ENCODE measurements at places on chromosomes 2 and 18. TPM values are rescaled to one million over a fixed set of nuclear protein-coding genes. Genes with fewer than 3 reads are reported as not detected.

DNA sequence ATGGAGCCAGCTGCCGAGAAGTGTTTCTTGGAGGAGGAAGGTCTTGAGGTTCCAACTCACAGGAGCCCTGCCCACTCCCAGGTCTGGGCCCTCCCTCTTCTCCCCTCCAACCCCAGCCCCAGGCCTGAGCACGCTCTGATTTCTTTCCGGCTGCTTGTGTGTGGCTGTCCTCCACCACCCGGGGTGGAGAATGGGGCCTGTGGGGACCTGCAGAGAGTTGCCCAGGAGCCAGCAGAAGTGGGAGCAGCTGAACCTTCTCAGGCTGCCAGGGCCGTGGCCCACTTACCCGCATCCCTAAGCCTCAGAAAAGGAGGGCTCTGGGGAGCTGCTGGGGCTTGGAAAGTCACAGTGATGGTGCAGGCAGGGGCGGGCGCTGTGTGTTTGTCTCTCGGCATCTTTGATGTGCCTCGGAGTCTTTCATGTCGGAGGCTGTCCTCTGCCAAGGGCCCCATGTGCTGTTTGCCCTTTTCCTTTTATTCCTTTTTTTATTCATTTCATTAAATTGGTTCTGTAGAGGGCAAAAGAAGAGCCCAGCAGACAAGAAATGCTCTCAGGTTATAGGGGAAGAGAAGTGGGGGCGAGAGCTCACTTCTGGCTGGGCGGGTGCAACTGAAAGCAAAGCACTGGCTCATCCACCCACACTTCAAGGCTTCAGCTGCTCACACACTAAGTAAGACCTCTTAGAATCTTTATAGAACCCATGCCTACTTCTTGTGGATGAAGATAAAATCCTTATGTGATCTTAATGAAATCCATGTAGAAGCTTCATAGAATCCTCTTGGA, 52.5 kb downstream of the SDC1 start:
- H3K4me1 ChIP-seq = no peaks in the 10 kb centered on the region
- no peaks in the 10 kb centered on the region for H3K36me3 ChIP-seq
- H3K27me3 ChIP-seq = no peaks in the 10 kb centered on the region

- no peaks in the 10 kb centered on the region for H3K4me1 ChIP-seq
- no peak overlapping the region for H3K4me3 ChIP-seq
- no peak for DNase-seq
- H3K27me3 ChIP-seq = no peaks in the 10 kb centered on the region
Measured at GRCh38 chr2:145851730-145852129, 1331.8 kb upstream of the ZEB2 start.

DNA sequence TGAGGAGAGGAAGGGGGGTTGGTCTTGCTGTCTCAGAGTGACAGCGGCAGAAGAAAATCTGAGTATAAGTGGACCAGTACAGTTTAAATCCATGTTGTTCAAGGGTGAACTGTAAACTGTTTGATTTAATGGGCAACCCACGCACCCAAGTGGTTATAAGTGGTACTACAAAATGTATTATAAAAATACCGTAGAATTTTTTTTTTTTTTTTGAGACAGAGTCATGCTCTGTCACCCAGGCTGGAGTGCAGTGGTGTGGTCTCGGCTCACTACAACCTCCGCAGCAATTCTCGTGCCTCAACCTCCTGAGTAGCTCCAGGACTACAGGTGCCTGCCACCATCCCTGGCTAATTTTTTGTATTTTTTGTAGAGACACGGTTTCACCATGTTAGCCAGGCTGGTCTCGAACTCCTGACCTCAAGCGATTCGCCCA, 2.1 kb upstream of the CHCHD5 start:
- peaks cover 7% of the 10 kb centered on the region for H3K36me3 ChIP-seq
- no peak for DNase-seq
- H3K27ac ChIP-seq = no peak overlapping the region
- H3K27me3 ChIP-seq = no peaks in the 10 kb centered on the region

DNA sequence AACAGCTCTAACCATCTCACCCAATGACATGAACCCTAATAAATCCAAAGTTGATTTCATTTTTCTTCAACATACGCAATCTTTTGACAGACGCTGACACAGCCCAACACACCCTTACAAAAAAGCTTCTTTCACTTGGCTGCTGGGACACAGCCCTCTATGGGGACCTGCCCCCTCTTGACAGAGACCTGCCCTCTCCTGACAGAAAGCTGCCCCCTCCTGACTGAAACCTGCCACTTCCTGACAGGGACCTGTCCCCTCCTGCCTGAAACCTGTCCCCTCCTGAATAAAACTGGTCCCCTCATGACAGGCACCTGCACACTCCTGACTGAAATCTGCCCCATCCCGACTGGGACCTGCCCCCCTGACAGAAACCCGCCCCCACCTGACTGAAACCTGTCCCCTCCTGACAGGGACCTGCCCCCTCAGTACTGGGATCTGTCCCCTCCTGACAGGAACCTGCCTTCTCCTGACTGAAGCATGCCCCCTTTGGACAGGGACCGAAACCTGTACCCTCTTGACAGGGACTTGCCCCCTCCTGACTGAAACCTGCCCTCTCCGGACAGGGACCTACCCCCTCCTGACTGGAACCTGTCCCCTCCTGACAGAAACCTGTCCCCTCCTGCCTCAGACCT, 87.9 kb downstream of the PXDN start:
- H3K4me1 ChIP-seq = peaks cover 6% of the 10 kb centered on the region
- no peaks in the 10 kb centered on the region for H3K36me3 ChIP-seq
- no peak overlapping the region for H3K4me3 ChIP-seq
- no peak overlapping the region for H3K27ac ChIP-seq
- no peaks in the 10 kb centered on the region for H3K27me3 ChIP-seq

GRCh38 chr2:63866009-63866709, 24.5 kb downstream of the UGP2 start:
- no peak for DNase-seq
- peaks cover 3% of the 10 kb centered on the region for H3K4me1 ChIP-seq
- no peaks in the 10 kb centered on the region for H3K27me3 ChIP-seq
- no peaks in the 10 kb centered on the region for H3K36me3 ChIP-seq
- H3K4me3 ChIP-seq = no peak overlapping the region
- H3K27ac ChIP-seq = no peak overlapping the region

DNA sequence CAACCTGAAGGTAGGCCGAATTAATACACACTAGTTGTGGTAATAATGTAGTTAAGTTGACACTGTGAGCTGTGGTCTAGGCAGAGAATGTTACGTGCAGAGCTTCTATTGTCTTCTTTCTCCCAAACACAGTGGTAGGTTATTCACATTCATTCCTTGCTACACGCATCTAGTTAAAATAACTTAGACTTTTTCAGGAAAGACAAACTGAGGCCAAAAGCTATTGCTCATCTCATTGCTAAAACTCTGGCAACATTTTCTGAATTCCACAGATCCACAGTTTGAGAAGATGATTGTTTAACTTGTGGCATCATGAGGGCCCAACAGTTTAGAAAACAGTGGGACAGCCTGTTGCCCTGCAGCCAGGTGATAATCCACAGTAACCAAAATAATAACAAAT, 850.4 kb upstream of the FSHR start:
- DNase-seq = no peak
- H3K27ac ChIP-seq = no peak overlapping the region
- H3K4me3 ChIP-seq = no peak overlapping the region
- H3K36me3 ChIP-seq = no peaks in the 10 kb centered on the region
- H3K27me3 ChIP-seq = no peaks in the 10 kb centered on the region

- H3K4me1 ChIP-seq = peaks cover 31% of the 10 kb centered on the region
- no peak overlapping the region for H3K27ac ChIP-seq
- DNase-seq = no peak
- no peak overlapping the region for H3K4me3 ChIP-seq
- no peaks in the 10 kb centered on the region for H3K36me3 ChIP-seq
Measured at GRCh38 chr2:26610504-26611335, 30.4 kb downstream of the CIB4 start.

DNA sequence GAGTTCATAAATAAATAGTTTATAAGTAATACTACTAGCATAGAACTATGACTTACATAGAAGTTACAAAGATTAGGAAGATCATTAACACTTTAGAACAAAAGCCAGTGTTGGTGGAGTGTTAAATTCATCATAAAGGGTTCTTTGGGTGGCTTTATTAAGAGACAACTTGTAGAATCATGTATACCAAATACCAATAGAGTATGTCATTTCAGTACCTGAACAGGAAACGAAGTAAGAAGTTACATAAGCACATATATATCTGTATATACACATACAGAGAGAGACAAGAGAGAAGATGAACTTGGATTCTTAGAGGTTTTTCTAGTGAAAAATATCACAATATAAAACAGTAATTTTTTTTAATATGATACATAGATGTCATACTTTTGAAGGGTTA, 82.5 kb upstream of the OTX1 start:
- no peak overlapping the region for H3K4me3 ChIP-seq
- H3K27ac ChIP-seq = no peak overlapping the region
- DNase-seq = no peak
- no peaks in the 10 kb centered on the region for H3K27me3 ChIP-seq

- no peaks in the 10 kb centered on the region for H3K27me3 ChIP-seq
- H3K4me3 ChIP-seq = no peak overlapping the region
- no peaks in the 10 kb centered on the region for H3K4me1 ChIP-seq
- no peak for DNase-seq
Measured at GRCh38 chr2:176278927-176279326, 9.7 kb downstream of the MTX2 start.

DNA sequence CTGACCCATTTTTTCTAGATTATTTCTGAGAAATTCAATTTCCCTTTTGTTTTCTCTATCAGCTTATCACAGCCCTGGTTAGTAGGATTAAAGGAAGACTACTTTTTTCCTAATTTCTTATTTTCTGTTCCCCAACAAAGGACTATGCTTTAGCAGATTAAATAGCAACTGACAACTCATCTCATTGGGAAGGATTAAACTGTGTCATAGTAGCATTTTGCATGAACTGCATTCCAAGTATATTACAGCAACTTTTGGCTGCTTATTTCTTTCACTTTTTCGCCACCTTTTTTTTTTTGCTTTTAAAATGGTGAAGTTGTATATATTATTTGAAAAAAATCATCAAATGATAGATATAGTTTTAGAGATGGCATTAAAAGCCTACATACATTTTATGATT, 570.3 kb downstream of the FBXO15 start:
- no peaks in the 10 kb centered on the region for H3K27me3 ChIP-seq
- H3K4me3 ChIP-seq = no peak overlapping the region
- H3K4me1 ChIP-seq = no peaks in the 10 kb centered on the region
- no peak overlapping the region for H3K27ac ChIP-seq
- DNase-seq = no peak

GRCh38 chr18:61199171-61199848, 133.9 kb upstream of the CDH20 start:
- no peaks in the 10 kb centered on the region for H3K27me3 ChIP-seq
- no peaks in the 10 kb centered on the region for H3K4me1 ChIP-seq

GRCh38 chr18:5998907-5999306, 103.6 kb upstream of the TMEM200C start:
- H3K27me3 ChIP-seq = no peaks in the 10 kb centered on the region
- H3K27ac ChIP-seq = no peak overlapping the region
- no peaks in the 10 kb centered on the region for H3K4me1 ChIP-seq
- H3K4me3 ChIP-seq = no peak overlapping the region

GRCh38 chr2:71457123-71457915, 4.0 kb downstream of the DYSF start:
- H3K4me3 ChIP-seq = no peak overlapping the region
- H3K36me3 ChIP-seq = no peaks in the 10 kb centered on the region
- no peak overlapping the region for H3K27ac ChIP-seq
- DNase-seq = no peak
- peaks cover 28% of the 10 kb centered on the region for H3K27me3 ChIP-seq

- H3K27ac ChIP-seq = no peak overlapping the region
- H3K4me1 ChIP-seq = peaks cover 4% of the 10 kb centered on the region
- no peak for DNase-seq
Measured at GRCh38 chr2:189601043-189601442, 20.5 kb upstream of the SLC40A1 start.

DNA sequence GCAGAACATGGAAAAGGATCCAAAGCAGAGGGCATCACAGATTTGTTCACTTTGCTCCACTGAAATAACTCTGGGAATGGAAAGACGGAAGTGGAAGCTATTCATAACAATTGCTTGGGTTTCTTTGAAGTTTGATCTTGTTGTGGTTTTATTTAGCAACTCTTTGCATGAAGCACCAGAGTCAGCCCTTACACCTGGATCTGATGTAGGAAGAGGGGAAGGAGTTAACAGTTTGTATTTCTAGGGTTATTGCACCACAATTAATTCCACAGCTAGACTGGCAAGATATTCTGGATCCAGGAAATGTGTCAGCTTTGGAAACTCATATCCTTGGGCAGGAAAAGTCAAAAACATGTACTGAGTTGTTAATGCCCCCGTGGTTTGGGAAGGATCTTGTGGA, 1143.4 kb downstream of the CNTNAP5 start:
- H3K4me3 ChIP-seq = no peak overlapping the region
- H3K4me1 ChIP-seq = no peaks in the 10 kb centered on the region
- DNase-seq = no peak
- H3K36me3 ChIP-seq = no peaks in the 10 kb centered on the region
- no peak overlapping the region for H3K27ac ChIP-seq
- H3K27me3 ChIP-seq = no peaks in the 10 kb centered on the region

DNA sequence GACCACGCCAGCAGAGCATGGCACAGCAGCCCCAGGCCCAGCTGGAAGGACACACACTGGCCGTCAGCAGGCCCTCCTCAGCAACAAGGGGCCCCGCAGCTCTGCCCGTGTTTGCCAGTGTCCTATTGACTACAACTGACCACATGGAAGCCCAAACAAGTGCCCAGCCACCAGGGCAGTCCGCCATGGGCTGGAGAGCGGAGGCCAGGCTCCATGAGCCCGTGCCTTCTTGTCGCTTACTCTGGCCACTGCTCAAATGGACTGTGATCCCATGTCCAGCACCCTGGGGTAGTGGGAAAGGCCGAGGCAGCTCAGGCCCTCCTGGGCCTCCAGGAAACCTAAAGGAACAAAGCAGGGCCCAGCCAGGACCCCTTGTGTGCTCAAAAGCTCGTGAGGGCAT, 53.9 kb upstream of the TAF1B start:
- H3K4me3 ChIP-seq = no peak overlapping the region
- no peak overlapping the region for H3K27ac ChIP-seq
- no peaks in the 10 kb centered on the region for H3K4me1 ChIP-seq
- no peaks in the 10 kb centered on the region for H3K36me3 ChIP-seq
- H3K27me3 ChIP-seq = no peaks in the 10 kb centered on the region

DNA sequence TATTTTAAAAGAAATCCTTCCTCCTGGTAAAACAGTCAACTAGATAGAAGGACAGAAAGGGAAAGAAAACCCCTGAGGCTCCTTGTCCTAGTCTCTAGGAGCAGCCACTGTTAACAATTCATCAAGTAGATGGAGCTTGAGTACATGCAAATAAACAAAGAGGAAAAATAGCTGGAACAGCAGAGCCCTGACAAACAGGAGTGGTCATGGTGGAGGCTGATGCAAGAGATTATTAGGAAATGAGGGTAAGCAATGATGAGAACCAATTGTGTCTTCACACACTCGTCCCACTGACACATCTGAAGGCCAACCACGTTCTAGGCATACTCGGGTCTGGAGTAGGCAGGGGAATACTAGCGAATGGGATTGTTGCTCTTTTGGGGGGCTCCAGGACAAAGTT, 9.2 kb downstream of the DLGAP1 start:
- no peak overlapping the region for H3K27ac ChIP-seq
- no peaks in the 10 kb centered on the region for H3K4me1 ChIP-seq
- H3K36me3 ChIP-seq = no peaks in the 10 kb centered on the region
- no peak overlapping the region for H3K4me3 ChIP-seq
- no peak for DNase-seq

GRCh38 chr2:233359823-233360222, 5.5 kb downstream of the DGKD start:
- DNase-seq = no peak
- H3K27ac ChIP-seq = no peak overlapping the region
- H3K27me3 ChIP-seq = no peaks in the 10 kb centered on the region
- H3K4me1 ChIP-seq = peaks cover 5% of the 10 kb centered on the region
- no peak overlapping the region for H3K4me3 ChIP-seq

The NPPC gene
- not detected for polyA plus RNA-seq

The CCDC68 gene
- polyA plus RNA-seq = 91.7 TPM

The MC5R gene
- 0.13 TPM for polyA plus RNA-seq

The PLEKHA3 gene
- polyA plus RNA-seq = 27.3 TPM

The ZBTB7C gene
- 2.8 TPM for polyA plus RNA-seq

The LNPK gene
- 43.2 TPM for polyA plus RNA-seq

The NGEF gene
- 0.93 TPM for polyA plus RNA-seq

All from left lung (tissue), 14 donors.